ENCODE measurements at places on chromosomes 7 and 10.

DNA sequence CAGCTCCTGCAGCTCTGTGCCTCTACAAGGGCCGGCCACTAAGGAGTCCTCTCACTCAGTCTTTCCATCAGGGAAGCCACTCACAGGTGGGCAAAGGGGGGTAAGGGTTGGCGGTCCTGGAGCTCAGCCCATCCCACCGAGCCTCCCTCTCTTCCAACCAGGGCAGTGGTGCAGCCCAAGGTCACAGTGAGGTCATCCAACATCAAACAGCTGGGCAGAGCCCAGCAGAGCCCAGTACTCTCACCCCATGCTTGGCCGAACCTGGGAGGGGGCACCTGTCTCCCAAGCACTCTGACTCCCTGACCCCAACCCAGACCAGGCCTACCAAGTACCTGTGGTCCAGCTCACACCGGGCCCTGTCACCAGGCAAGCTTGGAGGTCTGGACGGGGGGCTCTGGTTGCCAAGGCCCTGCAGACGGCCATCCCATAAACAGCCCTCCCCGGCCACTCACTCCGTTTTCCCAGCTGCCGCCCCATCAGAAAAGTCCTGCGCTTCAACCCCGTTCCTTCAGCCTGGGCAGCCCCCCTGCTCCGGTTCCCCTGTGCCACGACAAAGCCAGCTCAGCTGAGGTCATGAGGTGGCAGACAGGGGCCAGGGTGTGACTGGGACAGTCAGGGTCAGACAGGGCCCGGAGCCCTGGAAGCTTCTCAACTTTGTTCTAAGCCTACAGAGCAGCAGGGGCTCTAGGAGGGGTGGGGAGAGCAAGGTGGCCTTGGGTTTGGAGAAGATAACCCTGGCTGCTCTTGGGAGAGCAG lies 27.5 kb downstream of the PDGFA start:
- no peak for DNase-seq

- no peak for DNase-seq
Observed at GRCh38 chr10:72831696-72832409, 61.7 kb upstream of the OIT3 start.

DNA sequence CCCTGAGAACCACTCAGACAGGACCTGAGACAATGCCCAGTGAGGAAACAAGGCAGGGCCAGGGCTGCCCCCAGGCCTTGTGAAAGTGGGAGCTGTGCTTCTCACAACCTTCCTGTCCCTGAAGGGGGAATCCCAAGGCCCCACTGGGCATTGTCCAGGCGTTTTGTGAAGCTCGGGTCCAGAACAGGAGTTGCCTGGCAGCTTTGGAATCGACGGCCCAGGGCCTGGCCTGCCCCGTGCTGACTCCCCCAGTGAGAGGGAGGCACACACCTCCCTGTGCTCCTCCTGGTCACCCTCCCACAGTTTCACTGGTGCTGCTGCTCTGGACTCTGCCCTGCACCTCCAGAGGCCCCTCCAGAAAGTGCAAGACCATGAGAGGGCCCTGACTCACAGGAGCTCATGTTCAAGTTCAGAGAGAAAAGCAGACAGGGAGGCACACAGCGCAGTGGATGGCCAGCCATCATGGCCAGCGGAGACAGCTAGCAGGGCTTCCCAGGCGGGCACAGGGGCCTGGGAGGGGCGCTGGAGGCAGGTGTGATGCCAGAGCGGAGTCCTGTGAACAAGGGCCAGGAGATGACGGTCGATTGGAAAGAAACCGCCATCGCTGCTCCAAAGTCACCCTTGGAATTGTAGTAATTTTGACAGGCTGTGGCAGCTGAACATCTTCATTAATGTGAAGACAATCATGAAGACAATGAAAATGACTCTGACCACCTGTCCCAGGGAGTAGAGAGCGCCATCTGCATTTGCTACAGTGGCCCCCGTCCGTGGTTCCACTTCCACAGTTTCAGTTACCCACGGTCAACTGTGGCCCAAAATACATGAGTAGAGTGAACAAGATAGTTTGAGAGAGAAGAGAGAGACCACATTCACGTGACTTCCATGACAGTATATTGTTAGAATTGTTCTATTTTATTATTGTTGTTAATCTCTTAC lies 103.7 kb downstream of the MKI67 start:
- no peak for DNase-seq

GRCh38 chr7:148688526-148688925 lies 10.2 kb upstream of the CUL1 start:
- DNase-seq: no peak

- DNase-seq: no peak
Observed at GRCh38 chr7:111138193-111138569, 47.3 kb downstream of the LRRN3 start.

GRCh38 chr7:157018328-157018996 lies 8.0 kb upstream of the MNX1 start:
- no peak for DNase-seq

DNA sequence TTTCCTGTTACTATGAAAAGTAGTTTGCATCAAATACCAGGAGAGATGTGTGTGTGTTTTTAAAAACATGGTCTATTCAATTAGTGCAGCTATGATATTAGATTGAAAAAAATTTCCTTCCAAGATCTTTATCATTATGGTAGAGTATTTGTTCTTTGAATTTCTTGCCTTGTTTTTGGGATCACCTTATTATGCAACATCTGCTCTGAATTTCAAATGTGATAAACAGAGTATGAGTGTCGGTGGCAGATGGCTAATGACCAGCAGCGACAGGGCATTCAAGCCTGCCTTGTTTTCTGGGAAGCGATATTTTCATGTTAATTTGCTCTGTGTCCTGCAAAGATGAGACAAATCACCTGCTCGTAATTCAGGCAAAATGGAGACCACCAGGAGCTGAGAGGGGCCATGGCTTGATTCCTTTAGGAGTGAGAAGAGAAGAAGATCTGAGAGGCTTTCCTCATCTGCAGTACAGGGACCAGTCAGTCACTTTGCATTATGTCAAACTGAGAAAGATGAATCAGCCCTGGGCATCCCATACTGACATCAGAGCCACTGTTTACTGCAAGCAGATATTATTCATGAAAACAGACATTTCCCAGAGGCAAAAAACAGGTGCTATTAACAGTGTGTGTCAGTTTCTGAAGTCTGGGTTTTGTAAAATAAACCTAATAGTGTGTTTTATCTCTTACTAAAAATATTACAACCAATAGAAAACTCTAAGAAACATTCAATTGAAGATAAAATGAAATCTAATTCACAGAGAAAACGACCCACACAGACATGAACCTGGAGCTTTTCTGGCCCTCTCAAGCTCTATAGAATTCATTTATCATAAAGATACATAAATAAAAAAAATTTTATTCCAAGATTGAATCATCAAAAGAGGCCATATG lies 67.6 kb downstream of the CDK6 start:
- no peak for DNase-seq

- DNase-seq: no peak
Observed at GRCh38 chr7:23981314-23981713, 271.3 kb downstream of the STK31 start.

DNA sequence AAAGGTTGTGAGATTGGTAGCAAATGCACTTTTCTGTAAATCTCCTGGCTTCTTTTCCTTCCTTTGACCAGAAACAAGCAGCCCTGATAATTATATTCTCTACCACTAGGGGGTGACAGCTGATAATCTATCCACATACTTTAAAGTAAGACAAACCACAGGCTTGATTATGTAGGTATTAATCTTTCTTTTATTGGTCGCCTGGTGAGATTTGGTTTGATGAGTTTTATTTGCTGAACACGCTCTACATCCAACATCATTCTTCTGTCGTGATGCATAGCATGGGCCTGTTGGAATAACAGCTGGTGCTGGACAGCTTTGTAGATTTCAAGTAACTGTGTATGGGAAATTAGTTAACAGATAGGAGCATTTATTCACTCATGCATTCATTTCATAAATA lies 63.5 kb downstream of the ZNF365 start:
- no peak for DNase-seq

DNA sequence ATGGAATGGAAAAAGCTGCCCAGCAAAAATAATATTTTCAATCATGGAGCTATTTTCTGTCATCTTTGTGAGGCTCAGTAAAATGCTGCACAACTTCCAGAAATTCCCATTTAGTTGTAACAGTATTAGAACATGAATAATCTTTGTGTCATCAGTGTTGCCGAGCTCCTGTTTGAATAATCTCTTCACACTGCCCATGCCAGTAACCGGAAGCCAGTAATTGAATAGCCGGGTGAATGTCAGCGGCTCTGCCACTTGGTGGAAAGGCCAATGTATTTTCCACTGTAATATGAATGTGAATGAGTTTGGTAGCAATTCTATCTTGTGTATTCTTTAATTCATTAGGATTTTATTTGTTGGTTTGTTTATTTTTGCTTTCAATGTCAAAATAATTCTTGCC lies 172.5 kb upstream of the INSYN2A start:
- no peak for DNase-seq

DNA sequence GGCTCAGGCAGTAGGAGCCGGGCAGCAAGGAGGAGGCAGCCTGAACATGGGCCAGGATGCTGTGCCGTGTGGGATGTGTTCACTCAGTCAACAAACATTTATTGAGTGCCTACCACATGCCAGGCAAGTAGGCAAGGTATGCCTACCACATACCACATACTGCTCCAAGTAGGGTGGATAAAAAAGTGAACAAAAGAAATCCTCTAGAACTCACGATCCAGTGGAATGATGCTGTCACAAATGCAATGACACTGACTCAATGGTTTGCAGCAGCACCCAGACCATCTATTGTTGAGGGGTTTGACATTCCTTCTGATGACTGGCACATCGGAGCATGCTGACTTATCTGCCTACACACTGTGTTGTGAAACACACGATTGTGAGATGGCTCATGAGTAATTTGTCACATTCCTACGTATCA lies 413.5 kb downstream of the NRG3 start:
- DNase-seq: no peak

GRCh38 chr10:14587540-14588083 lies 187.1 kb downstream of the FAM107B start:
- no peak for DNase-seq

DNA sequence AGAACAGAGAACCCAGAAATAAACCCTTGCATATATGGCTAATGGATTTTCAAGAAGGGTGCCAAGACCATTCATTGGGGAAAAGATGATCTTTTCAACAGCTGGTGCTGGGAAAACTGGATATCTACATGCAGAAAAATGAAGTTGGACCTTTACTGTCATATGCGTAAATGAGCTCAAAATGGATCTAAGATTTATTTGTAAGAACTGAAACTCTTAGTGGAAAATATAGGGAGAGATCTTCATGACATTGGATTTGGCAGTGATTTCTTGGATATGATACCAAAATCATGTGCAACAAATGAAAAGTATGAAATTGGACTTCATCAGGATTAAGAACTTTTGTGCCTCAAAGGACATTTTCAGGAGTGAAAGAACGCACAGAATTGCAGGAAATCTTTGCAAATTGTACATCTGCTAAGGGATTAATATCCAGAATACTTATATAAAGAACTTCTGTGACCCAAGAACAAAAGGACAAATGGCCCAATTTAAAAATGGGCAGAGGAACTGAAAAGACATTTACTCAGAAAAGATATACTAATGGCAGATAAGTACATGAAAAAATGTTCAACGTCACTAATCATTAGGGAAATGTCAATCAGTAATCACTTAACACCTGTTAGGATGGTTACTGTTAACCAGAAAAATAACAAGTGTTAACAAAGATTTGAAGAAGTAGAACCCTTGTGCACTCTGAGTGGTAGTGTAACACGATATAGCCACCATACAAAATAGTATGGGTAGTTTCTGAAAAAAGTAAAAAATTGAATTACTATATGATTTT lies 6.1 kb downstream of the DBF4 start:
- no peak for DNase-seq

Measured in kidney epithelial cell (primary cell).